ENCODE measurements at places on chromosomes 3 and 15.

DNA sequence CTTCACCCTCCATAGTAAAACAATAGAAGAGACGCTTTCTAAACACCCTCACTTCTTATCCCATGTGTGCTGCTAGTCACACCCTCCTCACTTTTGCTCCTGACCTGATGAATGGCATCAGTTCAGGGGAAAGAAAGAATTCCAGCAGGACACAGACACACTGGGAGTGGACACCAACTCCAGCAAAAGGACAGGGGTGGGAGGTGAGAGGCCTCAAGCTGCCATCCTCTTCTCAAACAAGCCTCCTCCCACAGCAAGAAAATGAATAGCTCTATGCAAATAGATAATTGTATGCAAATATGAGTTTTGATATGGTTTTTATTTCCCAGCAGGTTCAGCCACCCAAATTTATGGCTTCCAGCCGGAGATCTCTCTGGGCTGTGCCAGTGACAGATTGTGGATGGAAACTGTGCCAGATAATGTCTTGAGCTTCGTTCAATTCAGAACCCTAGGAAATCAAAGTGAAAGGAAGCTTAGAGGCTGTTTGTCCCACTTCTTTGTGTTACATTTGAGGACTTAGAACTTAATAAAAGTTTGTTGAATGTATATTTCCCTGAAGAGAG is 209.3 kb upstream of the PPP2R3A start:
- DNase-seq = no peak

DNA sequence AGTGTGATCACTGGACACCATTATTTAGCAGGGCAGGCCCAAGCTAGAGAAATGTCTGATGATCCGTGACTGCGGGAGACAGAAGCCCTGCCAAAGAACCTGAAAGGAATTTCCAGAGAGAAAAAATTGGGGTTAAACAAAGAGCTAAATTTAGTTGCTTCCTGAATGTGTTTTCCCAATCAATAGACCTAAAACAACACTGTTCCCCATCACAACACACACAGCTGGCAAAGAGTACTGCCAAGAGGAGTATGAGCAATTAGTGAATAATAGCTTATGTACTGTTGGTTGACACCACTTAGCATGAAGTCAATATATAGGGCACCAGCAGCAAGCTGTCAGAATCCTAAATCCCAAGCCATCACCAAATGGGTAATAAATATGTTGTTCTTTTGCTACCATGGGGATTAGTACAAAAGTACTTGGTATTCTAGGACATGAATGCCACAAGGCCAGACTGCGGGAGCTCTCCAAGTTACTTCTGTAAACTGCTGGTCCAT is 35.7 kb downstream of the CLK3 start:
- peak; percentile 55 for DNase-seq

GRCh38 chr15:80233581-80233980 is 18.4 kb downstream of the CTXND1 start:
- no peak for DNase-seq

- DNase-seq = no peak
These were observed 256.4 kb downstream of the MEX3B start for GRCh38 chr15:81789403-81789802.

DNA sequence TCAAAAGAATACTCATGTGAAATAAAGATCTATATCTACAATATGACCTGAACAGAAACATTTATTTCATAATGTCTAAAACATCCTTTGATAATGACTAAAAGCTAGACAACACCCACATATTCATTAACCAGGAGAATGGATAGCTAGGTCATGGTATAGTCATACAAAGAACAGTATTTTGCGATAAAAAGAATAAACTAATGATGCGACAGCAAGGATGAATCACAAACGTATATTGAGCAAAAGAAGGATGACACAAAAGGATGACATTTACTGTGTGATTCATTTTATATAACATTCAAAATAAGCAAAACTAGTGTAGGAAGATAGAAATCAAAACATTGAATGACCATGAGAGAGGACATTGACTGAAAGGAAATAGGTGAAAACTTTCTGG is 1233.1 kb downstream of the OTOL1 start:
- DNase-seq = no peak

- no peak for DNase-seq
These were observed 58.7 kb upstream of the TIPARP start for GRCh38 chr3:156615592-156616173.

- DNase-seq = no peak
These were observed 125.8 kb upstream of the STT3B start for GRCh38 chr3:31406896-31407295.

DNA sequence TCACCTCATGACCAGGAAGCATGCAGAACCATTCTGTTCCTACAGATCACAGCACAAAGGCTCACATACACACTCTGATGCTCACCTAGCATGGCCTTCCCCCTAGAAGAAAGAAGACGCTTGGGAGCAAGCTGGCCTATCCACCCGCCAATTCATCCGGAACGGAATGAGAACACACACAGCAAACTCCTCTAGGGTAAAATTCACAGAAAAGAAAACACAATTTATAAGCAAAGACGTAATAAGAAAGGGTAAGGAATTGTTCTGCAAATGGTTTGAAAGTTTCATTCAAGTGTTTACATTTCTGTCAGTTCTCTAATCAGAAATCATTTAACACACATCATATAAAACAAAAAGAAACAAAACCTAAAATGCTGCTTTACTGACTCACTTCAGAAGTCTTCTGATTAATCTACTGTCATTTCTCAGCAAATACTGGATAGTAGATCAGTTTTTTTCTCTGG is 218.1 kb downstream of the OSBPL10 start:
- no peak for DNase-seq

DNA sequence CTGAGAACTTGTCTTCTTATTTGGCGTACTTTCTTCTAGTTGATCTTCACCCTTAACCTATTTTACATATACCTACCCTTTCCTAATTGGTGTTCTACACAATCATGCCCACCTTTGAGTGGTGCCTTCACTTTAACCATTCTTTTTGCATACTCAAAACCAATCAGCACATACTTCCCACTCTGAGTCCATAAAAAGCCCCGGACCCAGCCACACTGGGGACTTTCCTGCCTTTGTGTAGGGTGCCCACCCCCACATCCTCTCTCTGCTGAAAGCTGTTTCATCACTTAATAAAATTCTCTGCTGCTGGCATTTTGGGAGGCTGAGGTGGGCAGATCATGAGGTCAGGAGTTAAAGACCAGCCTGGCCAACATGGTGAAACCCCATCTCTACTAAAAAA is 15.9 kb upstream of the CHST2 start:
- no peak for DNase-seq

- DNase-seq = no peak
These were observed 955.3 kb downstream of the EPHA3 start for GRCh38 chr3:90062631-90063200.

DNA sequence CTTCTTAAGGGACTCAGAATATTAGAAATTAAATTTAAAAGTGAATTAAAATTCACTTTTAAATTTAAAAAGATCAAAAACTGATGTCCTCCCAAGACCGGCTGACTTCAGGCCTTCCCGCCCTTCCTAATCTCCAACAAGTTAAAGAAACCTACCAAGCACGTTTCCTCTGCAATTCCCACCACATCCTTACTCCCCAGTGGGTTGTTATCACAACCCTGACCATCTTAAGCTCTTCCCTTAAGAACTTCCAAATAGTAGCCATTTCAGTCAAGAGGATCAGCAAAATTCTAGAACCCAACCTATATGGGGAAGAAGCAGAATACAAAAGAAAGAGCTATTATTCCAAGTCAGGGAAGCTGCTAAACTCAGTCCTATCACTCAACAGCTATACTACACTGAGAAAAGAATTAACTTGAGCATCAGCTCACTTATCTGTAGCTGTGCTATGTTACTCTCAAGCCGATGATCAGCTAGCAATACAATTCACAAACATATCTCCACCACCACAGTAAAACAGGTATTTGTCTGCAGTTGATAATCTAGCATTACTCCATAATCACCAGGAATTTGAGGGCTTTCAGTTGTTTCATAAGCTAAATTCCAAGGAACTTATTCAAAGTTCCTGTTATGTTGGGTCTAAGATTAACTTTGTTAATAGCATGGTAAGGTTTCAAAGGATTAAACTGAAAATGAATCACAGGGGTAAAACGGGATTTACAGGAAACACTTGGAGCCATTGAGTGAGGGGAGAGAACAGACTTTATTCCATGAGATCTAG is 14.3 kb downstream of the ABCC5 start:
- DNase-seq = no peak

- DNase-seq = no peak
These were observed 69.7 kb downstream of the SCN5A start for GRCh38 chr3:38579551-38580449.

All from NCI-H446 treated with DMSO at 0.1 percent for 48 hours (cell line).